ENCODE measurements at places on chromosomes 11 and 22.

DNA sequence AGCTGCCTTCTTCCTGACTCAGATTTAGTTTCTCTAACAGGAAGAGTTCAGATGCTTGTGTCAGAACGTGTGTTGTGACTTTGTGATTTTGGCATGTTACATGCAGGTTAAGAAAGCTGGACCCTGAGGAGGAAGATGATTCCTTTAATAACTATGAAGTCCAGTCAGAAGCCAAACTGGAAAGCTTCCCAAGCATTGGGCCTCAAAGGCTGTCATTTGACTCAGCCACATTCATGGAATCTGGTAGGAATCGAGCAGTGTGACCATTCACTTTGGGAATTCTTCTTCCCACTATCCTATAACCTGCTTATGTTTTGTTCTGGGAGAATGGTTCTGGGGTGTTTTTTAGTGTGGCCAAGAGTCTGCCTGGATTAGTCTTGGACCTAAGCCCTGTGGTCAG is 48.0 kb downstream of the CABIN1 start:
- DNase-seq: no peak

DNA sequence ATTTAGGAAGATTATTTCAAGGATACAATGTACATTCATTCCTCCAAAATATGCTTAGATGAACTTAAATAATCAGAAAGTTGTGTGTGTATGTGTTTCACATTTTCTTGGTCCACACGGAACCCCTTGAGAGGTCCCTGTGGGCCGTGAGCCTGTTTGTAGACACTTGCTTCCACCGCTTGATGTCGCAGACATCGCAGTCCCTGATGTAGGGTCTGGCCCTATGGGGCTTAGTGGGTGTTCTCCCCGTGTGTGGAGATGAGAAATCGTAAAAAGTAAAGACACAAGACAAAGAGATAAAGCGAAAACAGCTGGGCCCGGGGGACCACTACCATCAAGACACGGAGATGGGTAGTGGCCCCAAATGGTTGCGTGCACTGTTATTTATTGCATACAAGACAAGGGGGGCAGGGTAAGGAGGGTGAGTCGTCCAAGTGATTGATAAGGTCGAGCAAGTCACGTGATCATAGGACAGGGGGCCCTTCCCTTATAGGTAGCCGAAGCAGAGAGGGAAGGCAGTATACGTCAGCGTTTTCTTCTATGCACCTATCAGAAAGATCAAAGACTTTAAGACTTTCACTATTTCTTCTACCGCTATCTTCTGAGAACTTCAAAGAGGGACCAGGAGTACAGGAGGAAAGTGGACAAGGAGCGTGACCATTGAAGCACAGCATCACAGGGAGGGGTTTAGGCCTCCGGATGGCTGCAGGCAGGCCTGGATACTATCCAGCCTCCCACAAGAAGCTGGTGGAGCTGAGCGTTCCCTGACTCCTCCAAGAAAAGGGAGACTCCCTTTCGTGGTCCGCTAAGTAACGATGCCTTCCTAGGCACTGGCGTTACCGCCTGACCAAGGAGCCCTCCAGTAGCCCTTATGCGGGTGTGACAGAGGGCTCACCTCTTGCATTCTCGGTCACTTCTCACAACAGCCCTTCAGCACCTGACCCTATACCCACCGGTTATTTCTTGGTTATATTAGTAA is 1.2 kb upstream of the APOBEC3C start:
- DNase-seq: no peak

GRCh38 chr11:2816941-2817421 is 68.6 kb downstream of the CDKN1C start:
- DNase-seq: no peak

DNA sequence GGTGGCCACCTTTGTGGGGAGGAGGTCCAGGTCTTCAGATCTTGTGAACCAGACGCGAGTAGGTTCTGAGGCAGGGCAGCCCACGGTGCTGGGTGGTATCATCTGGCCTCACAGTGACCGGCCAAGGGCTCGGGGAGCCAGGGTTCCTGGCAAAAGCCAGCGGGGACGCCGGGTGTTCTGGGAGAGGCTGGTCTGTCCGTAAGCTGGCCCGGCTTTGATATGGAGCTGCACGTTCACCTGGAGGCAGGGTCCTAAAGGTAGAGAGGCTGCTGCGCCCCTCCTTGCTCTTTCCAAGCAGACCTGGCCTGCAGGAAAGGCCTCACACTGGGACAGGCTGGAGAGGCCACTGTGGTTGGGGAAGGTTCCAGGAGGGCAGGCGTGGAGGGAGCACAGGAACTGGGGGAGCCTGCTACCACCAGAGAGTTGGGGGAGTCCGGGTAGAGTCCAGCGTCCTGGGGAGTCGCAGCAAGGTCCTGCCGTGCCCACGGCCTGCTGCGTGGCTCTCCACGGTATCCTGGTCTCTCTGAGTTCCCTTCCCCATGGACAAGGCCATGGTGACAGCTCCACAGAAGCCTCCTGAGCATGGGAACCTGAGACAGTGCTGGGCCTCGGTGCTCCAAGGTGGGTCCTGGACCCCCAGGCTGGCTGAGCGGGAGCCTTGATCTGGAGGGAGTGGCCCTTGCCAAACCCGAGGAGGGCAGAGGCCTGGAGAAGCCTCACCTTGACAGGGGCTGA is 452.4 kb upstream of the B3GAT1 start:
- no peak for DNase-seq

GRCh38 chr11:11027288-11027687 is 169.4 kb upstream of the ZBED5 start:
- DNase-seq: no peak

- no peak for DNase-seq
These were observed 74.8 kb upstream of the NECTIN1 start for GRCh38 chr11:119803726-119804294.

DNA sequence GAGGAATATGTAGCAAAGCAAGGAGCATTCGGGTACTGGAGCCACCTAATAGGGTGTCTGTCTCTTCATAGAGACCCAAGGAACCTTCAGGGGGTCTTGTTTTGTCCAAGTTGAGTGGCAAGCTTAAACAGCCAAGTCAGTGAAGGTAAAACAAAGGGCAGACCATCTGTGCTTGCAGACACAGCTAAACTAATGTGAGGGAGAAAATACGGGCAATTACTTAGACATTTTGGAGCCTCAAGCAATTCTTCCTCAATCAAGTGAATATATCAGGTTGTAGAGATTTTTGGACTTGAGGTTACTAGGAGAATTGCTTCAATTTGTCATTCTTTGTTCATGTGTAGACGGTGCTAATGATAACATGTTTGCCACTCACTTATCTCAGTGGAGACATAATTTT is 148.2 kb upstream of the ARHGAP20 start:
- no peak for DNase-seq

DNA sequence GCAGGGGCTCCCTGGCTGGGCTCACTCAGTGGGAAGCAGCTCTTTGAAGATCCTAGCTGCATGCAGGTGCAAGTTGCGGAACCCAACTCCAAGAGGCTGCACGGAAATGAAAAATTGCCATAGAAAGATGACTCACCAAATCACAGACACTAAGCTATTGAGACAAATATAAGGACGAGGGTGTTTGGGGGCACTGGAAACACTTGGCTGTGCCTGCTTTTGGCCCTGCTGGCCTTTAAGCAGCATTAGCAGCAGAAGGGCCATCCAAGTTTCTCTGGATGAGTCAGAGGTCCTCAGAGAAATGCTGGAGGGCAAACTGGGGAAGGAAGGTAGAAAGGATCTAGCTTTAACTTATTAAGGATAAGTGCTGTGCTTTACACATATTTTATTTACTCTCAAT is 282.3 kb downstream of the KIRREL3 start:
- DNase-seq: no peak

DNA sequence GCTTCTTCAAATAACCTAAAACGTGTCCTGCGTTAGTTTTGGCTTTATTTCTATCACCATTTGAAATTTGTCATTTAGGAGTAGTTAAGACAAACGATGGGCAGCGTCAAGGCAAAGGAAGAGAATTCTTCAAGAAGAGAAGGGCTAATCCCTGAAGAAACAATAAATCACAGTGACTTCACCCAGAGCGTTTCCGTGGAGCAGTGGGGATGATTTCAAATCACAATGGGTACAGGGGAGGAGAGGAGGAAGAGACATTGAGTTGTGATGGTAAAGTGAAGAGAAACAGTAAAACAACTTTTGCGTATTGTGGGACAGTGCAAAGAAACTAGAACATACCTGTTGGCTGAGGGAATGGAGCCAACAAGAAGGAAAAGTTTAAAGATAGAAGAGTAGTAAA is 9.7 kb downstream of the PDGFD start:
- DNase-seq: no peak

DNA sequence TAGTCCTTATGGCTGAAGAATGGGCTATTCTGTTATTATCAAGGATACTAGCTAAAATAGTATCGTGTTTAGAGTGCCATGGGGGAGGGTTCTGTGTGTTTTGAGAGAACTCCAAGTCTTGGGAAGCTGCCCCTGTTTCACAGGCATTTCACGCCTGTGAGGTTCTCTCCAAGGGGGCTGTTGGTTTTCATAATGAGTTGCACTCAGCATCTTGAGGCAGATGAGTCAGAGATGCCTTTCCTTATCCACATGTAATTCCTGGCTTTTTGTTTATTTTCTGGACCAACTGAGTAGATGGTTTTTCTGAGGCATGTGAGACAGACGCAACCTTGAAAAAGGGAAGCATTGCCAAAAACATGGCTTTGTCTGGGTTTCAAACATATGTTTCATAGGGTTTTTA is 203.7 kb downstream of the ARHGAP42 start:
- no peak for DNase-seq

- DNase-seq: no peak
These were observed 70.7 kb downstream of the TEAD1 start for GRCh38 chr11:12744826-12745502.

GRCh38 chr22:41535244-41535643 is 9.0 kb downstream of the POLR3H start:
- DNase-seq: peak; percentile 63

DNA sequence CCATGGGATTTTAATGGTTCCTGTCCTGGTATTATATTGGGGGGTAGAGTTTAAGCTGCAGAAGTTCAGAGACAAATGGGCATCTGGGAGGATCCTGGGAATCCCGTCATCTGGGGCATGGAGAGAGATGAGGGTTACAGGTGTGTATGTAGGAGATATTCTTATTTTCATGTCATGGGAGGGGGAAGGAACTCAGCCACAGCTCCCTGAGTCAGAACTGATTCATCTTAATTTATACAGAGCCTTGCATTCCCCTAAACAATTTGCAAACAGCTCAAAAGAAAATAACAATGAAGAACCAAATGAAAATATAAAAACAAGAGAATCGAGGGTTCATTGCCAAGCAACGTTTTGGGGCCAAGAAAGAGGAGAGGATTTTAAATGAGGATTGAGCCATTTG is 155.9 kb upstream of the TBCEL start:
- DNase-seq: no peak

DNA sequence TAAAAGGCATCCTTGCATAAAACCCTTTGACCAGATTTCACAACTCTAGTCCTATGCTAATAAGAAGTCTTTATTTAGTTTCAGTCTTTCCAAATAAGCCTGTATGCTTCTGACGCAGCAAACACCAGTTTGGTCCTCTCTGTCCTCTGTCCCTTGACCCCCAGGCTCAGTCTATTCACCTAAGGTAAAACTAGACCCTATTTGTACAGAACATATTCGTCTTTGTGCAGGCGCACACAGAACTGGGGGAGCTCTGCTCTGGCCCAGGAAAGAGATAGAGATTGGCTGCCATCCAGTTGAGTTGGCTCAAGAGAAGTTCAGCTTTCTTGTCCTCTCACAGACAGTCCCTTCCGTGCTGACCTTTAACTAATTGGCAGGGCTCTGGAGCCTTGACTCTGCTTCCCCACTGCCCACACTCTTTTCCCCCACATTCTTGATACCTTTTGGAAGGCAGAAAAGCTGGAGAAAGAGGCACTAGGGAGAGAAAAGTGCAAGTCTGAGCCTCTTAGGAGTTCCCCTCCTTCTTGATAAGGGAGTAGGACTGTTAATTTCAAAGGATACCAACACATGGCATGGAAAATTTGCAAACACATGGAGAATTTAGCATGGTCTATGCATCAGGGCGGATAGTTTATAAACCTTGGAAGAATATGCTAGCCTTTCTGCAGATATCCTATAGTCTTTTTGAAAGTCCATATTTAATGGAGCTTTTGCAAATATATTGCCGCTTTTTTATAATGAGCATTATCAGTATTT is 21.2 kb upstream of the PSMA1 start:
- DNase-seq: no peak

GRCh38 chr22:19446603-19447329 is 745 bp downstream of the C22orf39 start:
- DNase-seq: no peak

- no peak for DNase-seq
These were observed 54.4 kb upstream of the GRK2 start for GRCh38 chr11:67211656-67212436.

DNA sequence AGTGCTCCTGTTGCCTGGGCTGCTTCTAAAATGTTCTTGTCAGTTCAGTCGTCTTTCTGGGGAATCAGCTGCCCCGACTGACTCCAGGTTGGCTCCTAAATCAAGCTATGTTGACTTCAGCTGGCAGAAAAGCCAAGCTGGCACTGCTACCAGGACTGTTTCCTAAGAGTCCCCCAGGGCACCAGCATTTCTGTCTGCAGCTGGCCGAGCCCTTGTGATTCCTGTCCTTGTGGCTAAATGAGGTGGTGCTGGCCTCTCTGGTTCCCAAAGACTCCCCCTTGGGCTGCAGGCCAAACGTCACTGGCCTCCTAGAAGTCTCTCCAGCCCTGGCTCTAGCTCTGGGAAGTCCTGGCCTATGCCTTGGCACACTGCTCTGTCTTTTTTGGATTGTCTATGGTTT is 31.1 kb downstream of the GRAMD1B start:
- DNase-seq: no peak

GRCh38 chr22:44586351-44586990 is 88.4 kb upstream of the RTL6 start:
- DNase-seq: no peak

- no peak for DNase-seq
These were observed 35.0 kb upstream of the TPBGL start for GRCh38 chr11:75205564-75206020.

GRCh38 chr11:57630171-57630570 is 19.5 kb downstream of the YPEL4 start:
- no peak for DNase-seq

DNA sequence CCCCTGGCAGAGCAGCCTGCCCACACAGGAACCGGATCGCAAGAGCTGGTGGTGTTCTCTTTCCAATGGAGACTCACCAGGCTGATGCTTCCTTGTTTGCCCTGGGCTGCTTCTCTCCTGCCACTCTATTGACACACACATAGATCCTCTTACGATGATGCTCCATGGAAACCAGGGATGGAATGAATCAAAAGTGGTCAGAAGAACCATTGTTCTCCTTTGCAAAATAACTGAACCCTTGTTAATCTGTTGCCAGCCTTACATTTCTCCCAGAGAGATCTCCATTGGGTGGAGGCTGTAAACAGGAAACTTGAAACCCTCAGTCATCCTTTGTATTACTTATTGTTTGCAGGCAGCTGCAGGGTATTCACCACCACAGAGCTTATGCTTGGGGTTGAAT is 24.6 kb upstream of the LDLRAD3 start:
- no peak for DNase-seq

GRCh38 chr22:47287516-47287915 is 525.1 kb downstream of the TBC1D22A start:
- no peak for DNase-seq

GRCh38 chr11:31492320-31492913 is 17.0 kb downstream of the IMMP1L start:
- no peak for DNase-seq

- no peak for DNase-seq
These were observed 130.0 kb upstream of the NTM start for GRCh38 chr11:131240421-131240820.

All from D341Med (cell line).